AG20443 (cell line): ENCODE measurements at places on chromosomes 13 and 19.

DNA sequence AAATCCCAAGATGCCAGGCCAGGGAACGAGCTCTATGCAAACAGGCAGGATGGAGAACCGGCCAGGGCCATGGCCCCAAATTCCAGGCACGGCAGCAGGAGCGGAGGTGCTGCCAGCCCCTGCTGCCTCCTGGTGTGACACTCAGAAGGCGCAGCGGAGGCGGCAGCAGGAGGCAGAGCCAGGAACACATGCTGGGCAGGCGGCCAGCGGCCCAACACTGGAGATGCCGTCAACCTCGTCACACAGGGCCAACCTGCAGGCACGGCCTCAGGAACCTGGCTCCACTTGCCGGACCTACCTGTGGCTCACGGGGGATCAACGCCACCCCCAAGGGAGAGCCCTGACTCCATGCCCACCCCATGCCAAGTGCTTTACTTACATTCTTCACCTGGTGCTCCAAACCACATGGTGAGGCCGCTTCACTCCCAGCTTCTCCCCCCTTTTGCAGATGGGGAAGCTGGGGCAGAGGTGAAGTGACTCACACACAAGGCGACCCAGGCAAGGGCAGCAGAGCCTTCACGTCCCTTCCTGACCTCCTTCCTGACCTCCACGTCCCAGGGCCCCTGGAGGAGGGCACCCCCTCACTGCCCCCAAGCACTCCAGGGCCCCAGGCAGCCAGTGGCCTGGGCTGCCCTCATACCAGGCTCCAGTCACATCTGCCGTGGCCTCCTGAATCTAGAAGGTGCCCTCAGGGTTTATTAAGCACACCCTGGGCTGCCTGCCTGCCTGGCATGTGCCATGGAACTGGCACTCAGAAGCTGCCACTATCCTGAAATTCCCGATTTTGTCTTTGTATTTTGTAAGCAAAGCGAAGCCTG is 43.5 kb downstream of the GGACT start:
- DNase-seq: no peak

DNA sequence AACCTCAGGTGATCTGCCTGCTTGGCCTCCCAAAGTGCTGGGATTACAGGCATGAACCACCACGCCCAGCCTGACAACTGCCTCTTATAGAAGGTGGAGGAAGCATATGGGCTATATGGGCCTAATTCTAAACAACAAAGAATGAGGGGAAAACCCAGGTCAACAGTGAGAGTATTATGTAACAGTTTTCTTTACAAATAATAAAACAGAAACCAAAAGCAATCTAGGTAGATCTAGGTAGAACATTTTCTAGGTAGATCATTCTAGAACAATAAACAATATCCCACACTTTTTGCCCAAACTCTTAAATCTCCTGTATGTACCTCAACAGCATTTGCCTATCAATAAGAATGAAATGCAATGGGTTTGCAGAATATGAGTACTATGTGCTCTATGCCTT is 267.4 kb downstream of the ABCC4 start:
- DNase-seq: no peak

- peak; percentile 57 for DNase-seq
Measured at GRCh38 chr19:19115954-19116353, 22.3 kb downstream of the TMEM161A start.

DNA sequence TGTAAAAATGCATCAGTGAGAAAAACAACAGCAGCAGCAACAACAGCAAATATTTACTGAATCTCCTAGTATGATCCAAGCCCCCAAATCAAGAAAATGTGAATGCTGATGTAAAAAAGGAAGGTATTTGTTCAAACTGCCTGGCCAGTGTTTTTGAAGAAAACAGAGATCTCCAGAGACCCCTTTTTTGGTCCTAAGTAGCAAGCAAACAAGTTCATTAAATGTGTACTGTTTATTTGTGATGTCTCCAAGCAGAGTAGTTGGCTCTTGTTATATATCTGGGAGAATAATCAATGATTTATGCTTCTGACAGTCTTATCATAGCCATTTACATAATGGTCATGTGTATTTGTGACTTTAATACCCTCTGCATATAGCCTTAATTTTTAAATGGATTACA is 50.7 kb downstream of the CDADC1 start:
- no peak for DNase-seq

GRCh38 chr13:29583073-29583785 is 12.3 kb downstream of the SLC7A1 start:
- DNase-seq: peak; percentile 63

DNA sequence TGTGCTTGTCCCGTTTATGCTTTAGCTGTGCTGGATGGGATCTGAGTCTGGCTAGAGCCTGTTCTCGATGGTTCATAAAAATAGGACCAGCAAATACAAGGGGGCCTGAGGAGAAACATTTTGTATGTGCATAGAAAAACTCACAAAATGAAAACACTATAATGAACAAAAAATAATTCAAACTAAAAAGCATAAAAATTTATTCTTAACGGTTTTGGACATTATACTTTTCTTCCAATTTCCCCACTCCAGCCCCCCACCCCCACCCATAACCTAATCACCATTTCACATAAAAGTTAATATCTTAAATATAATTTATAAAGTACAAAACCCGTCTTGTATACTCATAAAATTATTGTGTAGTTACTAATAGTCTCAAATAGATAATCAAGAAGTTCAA is 93.7 kb downstream of the MYCBP2 start:
- no peak for DNase-seq

DNA sequence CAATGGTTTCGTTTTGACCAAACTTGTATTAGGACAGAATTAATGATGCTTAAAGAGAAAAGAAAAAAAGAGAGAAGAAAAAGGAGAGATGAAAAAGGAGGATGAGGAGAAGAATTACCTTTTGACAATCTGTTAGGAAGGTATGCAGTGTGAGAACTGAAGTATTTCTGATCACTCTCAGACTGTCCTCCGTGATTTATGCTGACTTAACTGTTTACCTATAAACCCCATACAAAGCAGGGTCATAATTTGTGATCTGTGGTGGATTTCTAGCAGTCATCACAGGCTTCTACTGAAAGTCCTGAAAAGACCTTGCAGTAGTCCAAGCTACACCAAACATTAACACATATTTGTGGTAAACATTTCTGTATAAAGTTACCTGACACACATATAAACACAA is 93.9 kb downstream of the PCDH17 start:
- no peak for DNase-seq

GRCh38 chr19:8626842-8627241 is 3.6 kb upstream of the NFILZ start:
- no peak for DNase-seq

GRCh38 chr19:7288131-7288530 is 6.1 kb downstream of the INSR start:
- no peak for DNase-seq

- no peak for DNase-seq
Measured at GRCh38 chr13:110890279-110891165, 24.3 kb downstream of the ANKRD10 start.

DNA sequence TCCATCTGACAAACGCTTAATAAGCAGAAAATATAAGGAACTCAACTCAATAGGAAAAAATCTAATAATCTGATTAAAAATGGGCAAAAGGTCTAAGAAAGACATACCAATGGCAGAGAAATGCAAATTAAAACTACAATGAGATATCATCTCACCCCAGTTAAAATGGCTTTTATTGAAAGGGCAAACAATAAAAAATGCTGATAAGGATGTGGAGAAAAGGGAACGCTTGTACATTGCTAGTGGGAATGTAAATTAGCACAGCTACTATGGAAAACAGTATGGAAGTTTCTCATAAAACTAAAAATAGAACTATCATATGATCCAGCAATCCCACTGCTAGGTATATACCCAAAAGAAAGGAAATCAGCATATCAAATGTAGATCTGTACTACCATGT is 508.8 kb upstream of the GPC6 start:
- DNase-seq: no peak

DNA sequence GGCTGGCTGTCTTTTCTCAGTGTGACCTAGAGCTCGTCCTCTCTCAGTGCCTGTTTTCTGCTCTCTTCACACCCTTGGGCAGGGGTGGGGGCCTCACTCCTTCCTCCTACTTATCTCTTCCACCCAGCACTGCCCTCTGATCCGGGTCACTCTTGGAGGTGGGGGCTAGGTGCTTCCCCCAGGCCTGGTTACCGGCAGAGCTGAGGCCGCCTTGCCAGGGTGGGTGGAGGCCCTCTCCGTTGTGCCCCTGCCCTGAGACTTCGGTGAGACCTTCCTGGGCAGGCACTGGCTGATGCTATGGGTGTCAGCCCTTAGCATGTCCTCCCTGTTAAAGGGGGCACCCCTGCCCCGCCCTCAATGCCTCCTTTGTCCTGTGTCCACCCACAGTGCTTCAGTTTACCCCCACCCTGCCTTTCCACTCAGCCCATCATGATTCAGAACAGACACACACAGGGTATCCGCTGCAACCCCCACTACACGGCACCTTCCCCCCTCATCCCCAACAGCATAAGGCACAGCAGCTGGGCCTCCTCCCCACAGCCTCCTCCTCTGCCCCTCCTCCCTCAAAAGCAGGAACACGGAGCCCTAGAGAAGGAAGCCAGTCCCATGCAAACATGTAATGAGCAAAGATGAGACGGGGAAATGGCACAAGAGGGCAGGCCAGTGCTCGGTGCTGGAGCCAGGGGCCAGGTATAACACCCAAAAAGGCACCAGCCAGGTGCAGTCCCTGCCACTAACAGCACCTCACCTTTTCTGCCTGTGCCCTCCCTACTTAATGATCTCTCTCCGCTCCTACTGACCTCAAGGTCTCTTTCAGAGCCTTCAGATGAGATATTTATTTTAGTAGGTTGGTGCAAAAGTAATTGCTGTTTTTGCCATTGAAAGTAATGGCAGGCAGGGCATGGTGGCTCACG is 9.8 kb downstream of the ZGLP1 start:
- DNase-seq: no peak

- DNase-seq: peak; percentile 11
Measured at GRCh38 chr13:59088716-59089115, 1075.0 kb downstream of the DIAPH3 start.

- no peak for DNase-seq
Measured at GRCh38 chr19:31387717-31388301, 38.6 kb upstream of the TSHZ3 start.

DNA sequence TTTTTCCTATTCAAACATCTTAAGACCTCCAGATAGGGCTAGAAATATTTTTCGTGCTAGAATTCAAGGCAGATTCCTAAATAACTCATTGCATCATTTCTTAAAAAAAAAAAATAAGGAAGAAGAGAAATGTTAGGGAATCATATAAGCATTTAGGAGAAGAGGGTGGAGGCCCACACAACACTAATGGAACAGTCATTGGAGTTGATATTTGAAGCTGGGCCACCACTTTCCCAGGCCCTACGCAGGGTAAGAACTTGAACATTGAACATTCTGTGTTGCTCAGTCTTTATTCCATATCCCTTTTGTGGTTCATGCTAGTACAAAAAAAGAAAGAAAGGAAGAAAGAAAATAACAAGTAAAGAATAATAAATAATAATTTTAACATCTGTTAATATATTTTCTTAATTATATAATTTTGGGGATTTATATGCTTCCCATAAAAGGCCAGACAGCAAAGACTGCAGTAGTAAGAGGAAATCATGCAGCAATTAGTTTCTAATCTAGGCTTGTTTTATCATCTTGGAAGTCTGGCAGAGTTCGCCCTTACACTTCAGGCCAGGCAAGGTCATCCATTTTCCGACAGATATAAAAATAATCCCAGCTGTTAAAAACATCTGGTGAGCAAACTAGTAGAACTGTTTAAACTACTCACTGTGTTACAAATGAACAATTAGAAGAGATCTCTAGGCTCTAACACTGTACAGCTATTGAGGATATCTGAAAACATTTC is 127.7 kb downstream of the FRY start:
- DNase-seq: no peak

DNA sequence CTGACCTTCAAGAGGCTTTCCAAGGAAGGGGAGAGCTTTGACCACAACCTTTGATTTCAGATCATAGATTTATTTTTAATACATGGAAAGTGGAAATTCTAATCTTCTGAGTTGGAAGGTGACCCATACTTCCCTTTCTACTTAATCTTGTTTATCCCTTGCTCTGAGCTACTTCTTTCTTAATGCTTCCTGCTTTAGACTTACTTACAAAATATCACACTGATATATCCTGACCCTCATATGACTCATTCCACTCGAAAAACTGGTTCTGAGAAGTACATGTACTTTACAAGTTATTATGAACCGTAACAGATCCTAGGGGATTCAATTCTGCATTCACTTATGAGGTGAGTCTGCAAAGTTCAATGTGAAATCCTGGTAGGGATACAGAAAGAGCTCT is 76.2 kb upstream of the IRS2 start:
- DNase-seq: no peak

DNA sequence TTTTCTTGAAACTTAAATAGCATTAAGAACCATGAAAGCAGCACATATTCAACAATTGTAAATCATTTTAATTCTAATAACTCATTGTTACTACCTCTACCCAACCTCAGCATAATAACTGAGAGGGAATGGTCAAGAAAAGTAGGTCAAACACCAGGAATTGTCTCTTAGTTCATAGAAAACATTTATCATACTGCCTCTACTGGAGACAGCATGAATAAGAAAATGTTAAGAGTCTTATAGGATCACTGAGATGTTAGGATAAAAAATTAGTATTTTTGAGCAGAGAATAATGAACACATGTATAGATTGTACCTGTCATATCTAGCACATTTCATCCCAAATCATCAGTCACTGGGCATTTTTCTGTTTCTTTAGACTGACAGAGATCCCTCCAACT is 515.3 kb downstream of the PCDH9 start:
- DNase-seq: no peak

- no peak for DNase-seq
Measured at GRCh38 chr13:83423861-83424260, 458.4 kb downstream of the SLITRK1 start.

DNA sequence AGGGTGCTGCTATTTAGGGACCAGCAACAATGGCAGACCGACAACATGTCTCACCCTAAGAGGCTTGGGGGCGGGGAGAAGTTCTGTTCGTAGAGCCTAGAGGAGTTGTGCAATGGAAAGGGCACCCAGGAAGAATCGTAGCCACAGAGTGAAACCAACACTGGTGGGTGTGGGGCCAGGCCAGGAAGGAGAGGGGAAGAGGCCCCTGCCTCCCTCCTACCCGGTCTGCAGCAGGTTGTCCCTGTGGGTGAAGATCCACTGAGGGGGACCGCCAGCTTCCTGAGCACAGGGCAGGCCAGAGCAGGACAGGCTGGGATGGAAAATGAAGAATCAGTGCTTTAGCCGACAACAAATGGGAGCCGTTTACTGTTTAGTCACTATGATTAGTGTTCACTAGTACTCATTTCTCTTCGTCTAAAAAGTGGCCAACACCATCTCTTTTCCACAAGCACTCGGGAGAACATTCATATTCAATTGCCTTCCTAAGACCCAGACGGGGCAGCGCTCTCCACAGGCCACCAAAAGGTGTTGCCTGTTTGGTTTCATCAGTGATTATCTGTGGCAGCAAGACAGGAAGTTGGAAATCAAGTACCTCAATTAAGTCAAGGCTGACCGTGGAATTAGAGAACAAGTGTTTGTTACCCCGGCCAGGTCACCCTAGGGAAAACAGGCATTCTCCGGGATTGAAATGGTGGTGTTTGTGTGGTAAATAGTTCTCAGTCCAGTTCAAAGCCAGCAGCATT is 1.1 kb upstream of the ATP11A start:
- no peak for DNase-seq
